ENCODE measurements at places on chromosomes 3 and 15.

GRCh38 chr3:42159706-42160472 lies 68.7 kb downstream of the TRAK1 start:
- DNase-seq = peak; percentile 67

DNA sequence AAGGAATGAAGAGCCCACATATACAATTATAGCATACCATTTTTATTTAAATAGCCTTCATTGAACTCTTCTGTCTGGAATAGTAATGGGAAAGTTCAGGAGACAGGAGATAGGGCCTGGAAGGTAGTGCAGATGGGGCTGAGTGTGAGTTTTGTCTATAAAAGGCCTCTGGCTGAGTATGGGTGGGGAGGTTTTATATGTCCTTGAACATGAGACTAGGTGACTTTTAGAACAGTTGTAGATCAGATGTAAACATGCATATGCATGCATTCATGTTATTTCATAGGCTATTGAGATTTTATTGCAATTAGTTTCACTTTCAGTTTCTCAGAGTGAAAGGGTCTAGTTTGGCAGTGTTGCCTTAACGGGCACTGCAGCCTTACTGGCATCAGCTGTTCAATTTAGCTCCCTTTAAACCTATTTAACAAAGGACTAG lies 27.1 kb downstream of the CGGBP1 start:
- no peak for DNase-seq

- no peak for DNase-seq
Measured at GRCh38 chr3:160919942-160920341, 163.9 kb downstream of the PPM1L start.

DNA sequence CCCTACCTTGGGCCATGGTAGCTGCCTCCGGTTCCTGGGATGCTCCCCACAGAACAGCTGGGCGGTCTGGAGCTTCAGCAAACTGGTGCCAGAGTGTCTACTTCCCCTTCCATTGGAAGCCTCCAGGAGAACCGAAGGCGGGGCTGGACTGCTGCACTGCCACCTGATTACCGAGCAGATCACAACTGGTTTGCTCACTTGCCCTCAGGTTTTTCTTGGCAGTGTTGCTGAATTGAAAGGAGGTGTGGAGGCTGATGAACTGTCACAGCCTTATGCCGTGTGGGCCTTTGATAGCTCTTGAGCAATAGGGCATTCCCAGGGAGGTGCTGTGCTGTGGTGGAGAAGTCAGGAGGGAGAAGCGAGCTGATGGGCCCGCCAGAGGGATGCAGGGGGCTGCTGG lies at the start of gene TGM5:
Gene TGM5, minus strand, starts transcription at position 95 of the 400 bp plus-strand sequence. Its CDS starts 79 bp downstream, at position 16.
- DNase-seq = no peak

- DNase-seq = no peak
Measured at GRCh38 chr3:85182975-85183752, 224.4 kb downstream of the CADM2 start.

DNA sequence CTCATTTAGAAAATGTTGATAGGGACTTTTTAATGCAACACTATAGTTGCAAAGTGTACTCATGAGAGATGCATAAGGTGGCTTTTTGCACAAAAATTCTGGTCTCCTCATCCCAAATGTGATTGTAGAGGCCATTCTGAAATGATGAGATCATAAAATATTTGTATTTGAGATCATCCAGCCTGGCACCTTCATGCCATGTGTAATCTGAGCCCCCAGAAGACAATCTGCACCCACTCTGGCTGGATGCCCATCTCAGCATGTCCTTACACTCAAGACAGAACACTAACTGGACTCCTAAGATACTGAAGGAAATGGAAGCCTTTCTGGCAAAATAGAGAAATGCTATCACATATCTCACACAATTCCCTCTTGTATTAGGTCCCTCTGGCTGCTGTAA lies 49.2 kb downstream of the SLC7A14 start:
- DNase-seq = no peak

DNA sequence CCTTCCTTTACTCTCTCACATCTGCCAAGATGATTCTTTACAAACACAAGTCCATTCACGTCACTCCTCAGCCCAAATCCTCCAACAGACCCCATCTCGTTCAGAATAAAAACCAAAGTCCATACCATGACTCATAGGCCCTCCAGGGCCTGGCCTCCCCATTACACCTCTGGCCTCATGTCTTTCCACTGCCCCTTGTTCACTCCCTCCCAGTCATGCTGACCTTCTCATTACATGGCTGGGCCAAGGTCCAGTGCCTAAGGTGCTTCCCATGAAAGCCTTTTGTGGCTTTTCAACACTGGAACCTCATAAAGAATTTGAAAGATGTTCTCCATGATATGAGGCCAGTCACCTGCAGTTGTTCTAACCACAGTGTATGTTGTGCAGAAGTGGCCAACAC lies 44.5 kb downstream of the NEK10 start:
- no peak for DNase-seq

DNA sequence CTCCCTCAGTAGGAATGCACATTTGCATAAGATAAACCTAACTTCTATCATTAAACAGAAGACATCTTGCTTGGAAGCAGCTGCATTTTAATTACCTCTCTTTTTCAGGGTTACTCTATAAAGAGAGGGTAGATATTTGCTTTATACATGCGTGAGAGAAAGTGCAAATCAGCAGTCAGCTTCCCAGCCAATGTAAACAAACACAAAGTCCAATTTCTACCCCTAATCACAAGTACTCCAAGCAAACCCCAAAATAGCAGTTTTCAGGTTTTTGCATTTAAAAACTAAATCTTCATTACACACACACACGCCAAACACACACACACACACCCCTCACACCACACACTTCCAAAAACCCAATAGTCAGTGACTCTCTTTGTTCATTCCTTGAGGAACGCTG lies 303.9 kb upstream of the ALCAM start:
- no peak for DNase-seq

- DNase-seq = peak; percentile 61
Measured at GRCh38 chr15:75640483-75641178, 607 bp upstream of the IMP3 start.

DNA sequence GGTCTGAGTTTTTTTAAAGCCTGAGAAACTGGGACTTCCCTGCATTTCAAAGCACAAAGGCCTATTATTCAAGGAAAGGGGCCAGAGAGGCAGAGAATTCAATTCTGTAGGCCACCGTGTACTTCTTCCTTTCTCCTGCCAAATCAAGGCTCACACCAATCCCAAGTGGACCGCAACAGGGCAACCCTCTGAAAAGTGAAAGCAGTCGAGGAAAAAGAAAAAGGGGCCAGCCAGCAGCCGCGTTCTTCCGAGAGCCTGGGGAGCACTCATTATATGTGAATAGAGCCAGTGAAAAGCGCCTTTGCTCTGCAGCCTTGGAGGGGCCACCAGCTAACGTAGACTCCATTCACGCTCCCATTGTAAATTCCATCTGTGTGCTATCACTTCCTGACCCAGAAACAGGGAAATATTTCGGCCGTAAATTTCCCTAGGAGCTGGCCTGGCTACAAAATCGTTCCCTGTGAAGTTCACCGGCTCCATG lies 45.9 kb upstream of the THUMPD3 start:
- DNase-seq = peak; percentile 50

- no peak for DNase-seq
Measured at GRCh38 chr15:54519577-54519976, 541.3 kb downstream of the UNC13C start.

DNA sequence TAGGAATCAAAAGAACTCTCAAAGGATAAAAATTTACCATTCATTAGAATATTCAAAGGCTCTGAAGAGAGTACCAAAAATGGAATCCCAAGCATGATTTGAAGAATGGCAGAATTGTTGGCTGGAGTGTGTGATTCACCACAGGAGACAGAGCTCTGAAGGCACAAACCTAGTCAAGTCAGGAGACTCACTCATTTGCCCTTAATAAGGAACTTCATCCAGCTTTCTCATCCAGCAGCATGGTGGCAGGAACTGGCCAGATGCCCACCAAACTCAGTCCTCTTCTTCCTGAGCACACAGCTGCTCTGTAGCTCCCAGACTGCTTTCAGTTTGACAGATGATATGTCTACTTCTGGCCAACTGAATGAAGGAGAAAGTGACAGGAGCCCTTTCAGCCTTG lies 16.5 kb upstream of the HEG1 start:
- DNase-seq = peak; percentile 58

GRCh38 chr15:66673410-66674322 lies 28.4 kb upstream of the SMAD6 start:
- DNase-seq = peak; percentile 64

- DNase-seq = no peak
Measured at GRCh38 chr3:59758672-59759071, 708.8 kb upstream of the CFAP20DC start.

DNA sequence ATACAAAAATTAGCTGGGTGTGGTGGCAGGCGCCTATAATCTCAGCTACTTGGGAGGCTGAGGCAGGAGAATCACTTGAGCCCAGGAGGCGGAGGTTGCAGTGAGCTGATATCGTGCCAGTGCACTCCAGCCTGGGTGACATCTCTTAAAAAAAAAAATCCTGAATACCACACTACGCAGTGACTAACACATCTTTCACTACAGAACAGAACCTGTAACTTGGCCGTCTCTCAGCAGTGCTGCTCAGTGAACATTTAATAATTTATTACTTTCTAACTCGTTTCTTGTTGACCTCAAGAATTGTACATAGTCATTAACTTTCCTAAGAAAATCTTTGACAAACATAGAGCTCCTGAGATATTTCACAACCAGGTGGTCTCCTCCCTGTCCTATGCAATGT lies 3.8 kb downstream of the GREM1 start:
- no peak for DNase-seq

DNA sequence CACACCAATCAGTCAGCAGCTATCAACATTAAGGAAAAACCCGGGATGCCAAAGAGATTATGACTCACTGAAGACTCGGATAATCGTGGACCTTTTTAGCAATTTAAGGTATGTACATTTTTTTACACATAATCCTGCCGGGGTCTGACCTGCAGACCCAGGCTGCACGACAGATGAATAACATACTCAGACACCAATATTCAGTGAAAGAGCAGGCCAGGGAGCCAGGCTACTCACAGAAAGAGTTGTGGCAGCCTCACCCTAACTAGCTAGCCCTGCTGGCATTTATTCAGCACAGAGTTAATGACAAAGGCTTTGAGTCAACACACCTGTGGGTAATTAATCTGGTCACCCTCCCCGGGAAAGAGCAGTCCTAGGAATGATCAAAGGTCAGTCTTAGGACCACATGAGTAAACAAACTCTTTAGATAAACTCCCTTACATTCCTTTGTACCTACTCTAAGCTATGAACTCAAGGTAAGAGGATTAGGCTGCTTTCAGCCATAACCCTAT lies 727.5 kb downstream of the TBL1XR1 start:
- no peak for DNase-seq

GRCh38 chr15:83547168-83547567 lies 100.0 kb downstream of the SH3GL3 start:
- DNase-seq = no peak

DNA sequence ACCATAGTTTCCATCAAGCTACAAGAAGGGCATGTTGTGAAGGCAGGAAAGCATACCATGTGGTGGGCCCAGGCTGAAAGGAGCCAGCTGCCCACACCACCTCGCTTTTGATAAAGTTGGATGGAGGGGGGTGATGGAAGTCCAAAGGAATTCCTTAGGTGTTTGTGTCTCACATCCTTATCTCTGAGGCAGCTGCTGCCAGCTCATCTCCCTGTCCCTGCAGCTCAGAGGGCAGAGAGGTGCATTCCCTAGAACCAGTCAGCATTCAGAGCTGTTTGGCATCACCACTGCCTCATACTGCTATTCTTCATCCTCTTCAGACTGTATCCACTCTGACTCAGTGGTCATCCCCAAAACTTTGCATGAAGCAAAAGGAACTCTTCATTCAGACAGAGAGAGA lies 141.5 kb upstream of the BFSP2 start:
- DNase-seq = no peak

GRCh38 chr3:32842531-32842931 lies 24.7 kb downstream of the TRIM71 start:
- DNase-seq = no peak

- DNase-seq = no peak
Measured at GRCh38 chr3:194075088-194075615, 60.8 kb upstream of the HES1 start.

GRCh38 chr3:72580900-72581299 lies 267.3 kb downstream of the SHQ1 start:
- DNase-seq = no peak

DNA sequence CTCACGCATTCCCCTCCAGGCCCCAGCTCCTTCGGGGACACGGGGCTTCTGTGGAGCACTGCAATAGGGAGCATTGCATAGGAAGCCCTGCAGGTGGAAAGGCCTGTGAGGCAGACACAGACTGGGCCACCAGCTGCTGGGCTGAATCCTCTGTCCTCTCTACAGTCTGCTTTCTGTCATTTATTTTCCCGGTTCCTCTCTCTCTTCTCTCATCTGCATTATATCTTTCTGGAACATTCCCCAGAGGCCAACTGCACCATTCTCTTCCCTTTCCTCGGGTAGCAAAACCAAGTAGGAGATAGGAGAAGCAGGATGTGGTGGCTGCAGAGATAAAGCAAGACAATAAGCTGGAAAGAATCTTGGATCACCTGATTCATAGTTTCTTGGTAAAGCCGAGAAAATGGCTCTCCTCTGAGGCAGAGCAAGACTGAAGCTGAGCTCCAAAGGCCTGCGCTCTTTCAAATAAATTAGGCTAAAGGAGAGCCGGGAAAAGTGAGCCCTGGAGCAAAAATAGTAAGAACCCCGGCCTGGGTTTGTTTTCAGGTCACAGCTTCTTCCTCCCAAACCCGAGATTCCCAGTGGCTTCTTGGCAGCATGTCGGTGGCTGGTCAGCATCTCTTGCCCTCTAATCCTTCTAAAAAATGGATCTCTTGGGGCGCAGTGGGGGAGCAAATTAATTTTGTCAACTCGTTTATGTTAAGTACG lies 5.3 kb downstream of the TM4SF4 start:
- no peak for DNase-seq

GRCh38 chr3:15955968-15956367 lies 158.2 kb upstream of the ANKRD28 start:
- DNase-seq = no peak

DNA sequence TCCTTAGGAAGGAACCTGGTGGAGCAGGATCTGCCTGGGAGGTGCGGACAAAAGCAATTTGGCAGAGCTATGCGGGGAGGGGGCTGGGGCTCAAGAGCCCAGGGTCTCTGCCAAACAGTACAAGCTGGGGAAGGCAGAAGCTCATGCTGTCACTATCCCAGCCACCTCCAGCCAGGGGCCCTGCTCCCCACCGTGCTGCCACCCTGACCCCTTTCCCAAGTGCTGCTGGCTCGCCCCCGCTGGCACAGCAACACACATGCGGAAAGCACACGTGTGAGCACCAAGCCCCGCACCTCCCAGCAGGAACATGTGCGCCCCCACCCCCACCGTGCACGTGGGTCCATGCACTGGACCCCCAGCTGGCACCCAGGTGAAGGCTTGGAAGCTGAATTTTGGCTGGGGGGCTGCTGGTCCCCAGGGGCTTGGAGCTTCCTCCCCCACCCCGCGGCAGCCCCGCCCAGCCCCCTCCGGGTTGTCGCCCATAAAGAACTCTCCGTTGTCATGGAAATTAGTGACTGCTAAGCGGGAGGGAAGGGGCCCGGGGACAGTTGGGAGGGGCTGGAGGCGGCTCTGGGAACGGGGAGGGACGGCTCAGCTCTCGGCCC lies 742 bp downstream of the CAMKV start:
- DNase-seq = no peak

GRCh38 chr3:179651687-179652446 lies 973 bp upstream of the USP13 start:
- no peak for DNase-seq

- DNase-seq = no peak
Measured at GRCh38 chr3:100183608-100184125, 69.4 kb upstream of the FILIP1L start.

GRCh38 chr3:120393761-120394160 lies 44.6 kb upstream of the LRRC58 start:
- no peak for DNase-seq

GRCh38 chr3:54905261-54905888 lies 22.5 kb downstream of the LRTM1 start:
- DNase-seq = no peak

Data from Right ventricle myocardium superior (tissue), 1 donor.